ENCODE measurements at places on chromosomes 11 and 22.

DNA sequence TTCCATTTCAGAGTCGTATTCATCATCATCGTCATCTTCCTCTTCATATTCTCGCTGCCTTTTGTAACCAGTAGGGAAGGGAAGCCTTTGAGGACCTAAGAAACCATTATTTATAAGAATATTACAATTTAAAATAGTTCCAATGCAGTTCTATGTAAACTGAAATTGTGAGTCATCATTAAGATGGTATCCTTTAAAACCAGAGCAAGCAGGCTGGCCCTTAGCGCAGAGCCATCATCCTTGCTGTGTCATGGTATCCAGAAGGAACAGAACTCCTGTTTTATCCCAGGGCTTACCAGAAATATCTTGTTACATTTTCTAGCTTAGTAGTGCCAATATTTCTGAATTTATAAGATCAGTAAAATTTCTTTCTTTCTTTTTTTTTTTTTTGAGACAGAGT, 12.8 kb downstream of the MISFA start:
- no peak for DNase-seq

DNA sequence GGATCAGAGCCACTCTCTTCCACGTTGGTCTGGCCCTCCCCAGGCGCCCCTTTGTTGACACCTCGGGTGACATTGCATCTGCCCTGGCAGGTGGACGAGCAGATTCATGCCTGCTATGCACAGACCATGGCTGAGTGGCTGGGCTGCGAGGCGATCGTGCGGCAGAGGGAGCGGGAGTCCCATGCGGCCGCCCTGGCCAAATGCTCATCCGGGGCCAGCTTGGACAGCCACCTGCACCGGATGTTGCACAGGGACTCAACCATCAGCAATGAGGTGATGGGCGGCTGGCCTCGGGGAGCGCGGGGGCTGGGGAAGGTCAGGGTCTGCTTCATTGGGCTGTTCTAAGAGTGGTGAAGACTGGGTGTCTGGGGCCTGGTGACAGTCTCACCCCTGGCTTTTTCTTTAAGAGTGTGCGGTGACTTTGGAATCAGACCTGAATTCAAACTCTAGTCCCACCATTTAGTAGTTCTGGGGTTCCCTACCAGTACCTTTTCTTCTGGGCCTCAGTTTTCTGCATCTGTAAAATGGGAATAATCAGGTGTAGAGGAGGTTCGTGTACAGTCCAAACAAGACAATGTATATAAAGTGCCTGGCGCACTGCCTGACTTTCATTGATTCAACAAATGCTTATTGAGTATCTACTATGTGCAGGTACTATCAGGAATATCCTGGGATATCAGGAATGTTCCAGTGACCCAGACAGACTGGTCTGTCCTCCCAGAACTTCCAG, 53.0 kb downstream of the LHFPL7 start:
- no peak for DNase-seq

- DNase-seq = no peak
These were observed 748.5 kb downstream of the BRD1 start for GRCh38 chr22:49079027-49079725.

DNA sequence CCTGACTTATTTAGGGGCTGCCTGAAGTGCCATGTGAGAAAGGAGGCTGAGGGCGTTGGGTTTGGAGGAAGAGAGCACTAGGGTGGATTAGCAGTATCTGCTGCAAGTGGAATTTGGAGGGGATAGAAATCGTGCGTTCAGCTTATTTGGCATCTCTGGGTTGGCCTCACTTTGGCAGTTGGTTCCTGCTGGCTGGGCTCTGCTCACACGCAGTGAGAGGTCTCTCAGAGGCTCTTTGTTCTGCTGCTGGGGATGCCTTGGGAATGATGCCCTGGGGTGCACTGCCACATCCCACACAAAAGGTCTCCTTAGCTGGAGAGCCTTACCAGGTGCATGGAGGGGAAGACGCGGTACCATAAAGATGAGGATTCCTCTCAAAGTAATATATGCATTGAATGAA, 17.7 kb upstream of the MICAL2 start:
- no peak for DNase-seq

GRCh38 chr11:25396847-25397246, 900.0 kb downstream of the LUZP2 start:
- DNase-seq = no peak
